ENCODE measurements at places on chromosomes 16 and 17.

DNA sequence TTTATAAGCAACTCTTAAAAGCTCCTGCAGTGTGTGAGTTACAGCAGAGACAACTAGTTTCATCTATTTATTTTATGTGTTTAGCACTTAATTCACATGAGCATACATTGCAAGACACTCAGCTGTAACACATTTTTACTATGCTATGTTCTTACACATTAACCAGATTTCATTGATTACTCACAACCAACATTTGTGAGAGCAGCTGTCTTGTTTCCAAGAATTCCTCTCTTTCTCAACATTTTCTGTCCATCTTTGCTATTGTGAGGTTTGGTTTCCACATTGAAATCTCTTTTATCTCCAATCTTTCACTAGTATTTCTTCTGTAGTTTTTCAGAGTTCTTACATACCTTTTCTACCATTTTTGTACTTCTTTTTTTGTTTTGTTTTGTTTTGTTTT, 51.2 kb downstream of the COPRS start:
- no peak for DNase-seq

DNA sequence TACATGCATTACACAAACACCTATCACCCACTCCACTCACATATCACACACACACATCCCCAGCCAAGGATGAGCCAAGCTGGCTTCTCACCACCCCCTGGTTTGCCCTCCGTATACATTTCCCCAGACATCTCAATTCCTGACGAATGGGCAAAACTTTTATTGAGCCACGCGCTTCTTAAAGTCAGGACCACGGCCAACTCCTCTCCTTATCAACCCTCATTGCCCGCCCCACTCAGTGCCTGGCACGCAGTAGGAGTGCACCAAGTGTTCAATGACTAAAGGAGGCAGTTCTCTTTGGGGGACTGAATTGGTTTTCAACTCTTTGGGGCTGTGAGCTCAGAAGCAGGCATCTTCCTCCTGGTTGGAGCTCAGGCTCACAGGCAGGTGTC, 22.5 kb upstream of the C16orf78 start:
- DNase-seq, result no peak

DNA sequence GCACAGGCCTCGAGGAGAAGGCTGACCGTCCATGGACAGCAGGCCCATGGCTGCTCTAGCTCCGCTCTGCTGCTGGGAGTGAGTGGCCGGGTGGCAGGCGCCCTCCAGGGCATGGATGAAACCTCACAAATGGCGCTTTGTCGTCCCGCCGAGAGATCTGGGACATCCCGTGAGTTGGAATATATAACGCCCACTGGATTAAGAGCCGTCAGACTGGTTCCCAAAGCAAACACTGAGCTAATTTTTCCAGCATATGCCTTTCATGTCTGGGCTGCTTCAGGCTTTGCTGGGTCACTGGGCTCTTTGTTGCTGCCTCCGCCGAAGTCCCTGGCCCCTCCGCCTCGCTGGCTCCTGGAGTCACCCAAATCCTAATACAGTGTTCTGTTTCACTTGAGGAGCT, 266.3 kb downstream of the FOXL1 start:
- peak; percentile 73 for DNase-seq

DNA sequence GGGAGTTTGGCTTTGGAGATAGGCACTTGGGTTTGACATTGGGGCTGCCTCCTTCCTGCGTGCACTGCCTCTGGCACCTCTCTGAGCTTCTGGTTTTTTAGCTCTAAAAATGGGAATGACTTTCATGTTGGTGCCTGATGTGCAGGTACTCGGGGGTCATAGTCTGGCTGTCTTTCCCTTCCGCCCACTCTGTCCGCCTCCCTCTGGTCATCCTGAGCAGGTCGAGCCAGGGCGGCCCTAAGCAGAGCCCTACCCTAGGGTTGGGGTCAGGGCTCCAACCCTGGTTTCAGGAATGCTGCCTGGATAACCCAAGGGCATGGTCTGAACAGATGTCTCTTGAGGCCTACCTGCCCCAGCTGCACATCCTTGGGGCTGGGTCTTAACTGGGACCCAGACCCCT, 64.8 kb downstream of the CMIP start:
- DNase-seq, result no peak

DNA sequence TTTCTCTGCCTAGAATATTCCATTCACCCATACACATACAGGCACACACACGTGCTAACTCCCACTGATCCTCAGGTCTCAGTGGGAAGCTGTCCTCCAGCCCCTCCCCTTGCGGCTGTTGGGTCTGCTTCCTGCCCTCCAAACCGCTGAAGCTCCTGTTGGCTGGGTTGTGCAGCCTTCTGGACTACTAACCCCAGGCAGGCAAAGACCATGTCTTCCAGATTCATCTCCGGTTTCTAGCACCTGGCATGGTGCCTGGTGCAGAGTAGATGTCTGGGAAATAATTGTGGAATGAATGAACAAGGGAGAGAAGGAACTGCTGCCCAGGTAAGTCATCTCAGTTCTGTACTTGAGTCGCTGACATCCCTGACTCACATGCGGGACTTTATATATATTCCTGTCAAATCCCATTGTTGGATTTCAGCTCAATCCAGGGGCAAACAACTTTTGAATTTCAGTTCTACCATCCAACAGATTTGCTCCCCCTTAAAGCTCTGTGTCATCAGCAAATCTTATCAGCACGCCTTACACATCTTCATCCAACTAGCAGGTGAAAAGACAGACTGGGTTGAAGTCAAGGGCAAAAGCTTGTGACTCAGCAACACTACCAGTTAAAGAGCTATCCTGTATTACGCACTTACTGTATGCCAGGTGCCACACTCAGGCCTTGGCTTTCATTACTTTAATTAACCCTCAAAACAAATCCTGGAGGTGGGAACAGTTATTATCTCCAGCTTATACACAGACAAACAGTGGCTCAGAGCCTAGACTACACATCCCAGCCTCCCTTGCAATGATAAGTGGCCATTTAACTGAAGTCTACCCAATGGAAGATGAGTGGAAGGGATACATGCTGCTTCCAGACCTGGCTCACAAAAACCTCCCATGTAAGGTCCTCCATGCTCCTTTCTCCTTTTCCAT, 51.1 kb downstream of the SRCIN1 start:
- peak; percentile 37 for DNase-seq

DNA sequence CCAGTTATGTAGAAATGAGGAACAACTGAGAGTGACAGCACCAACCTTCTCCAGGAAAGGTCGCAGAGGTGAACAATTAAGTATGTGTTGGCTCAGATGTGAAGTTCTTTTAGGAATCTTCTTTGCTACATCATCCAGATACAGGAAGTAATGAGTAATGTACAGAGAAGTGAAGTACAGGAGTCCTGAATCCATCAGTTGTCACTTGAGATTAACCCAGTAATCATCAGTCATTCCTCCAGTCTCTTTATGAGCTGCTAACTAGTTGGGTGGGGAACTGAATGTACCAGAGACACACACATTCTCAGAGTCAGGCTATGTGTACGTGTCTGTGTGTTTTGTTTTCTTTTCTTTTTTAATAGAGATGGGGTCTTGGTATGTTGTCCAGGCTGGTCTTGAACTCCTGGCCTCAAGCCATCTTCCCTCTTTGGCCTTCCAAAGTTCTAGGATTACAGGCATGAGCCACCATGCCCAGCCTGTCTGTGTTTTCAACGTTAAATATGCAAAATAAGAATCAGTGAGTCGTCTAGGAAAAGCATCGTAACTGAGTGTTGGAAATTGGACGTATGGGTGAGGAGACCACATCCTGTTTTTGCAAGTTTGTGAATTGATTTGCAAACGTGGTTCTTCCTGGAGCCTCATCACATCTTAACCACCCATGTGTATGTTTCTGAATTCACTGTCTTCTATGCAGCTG, 19.9 kb downstream of the ZNF200 start:
- no peak for DNase-seq

- peak; percentile 35 for DNase-seq
Measured at GRCh38 chr16:26129997-26130396, 438.2 kb downstream of the HS3ST4 start.

DNA sequence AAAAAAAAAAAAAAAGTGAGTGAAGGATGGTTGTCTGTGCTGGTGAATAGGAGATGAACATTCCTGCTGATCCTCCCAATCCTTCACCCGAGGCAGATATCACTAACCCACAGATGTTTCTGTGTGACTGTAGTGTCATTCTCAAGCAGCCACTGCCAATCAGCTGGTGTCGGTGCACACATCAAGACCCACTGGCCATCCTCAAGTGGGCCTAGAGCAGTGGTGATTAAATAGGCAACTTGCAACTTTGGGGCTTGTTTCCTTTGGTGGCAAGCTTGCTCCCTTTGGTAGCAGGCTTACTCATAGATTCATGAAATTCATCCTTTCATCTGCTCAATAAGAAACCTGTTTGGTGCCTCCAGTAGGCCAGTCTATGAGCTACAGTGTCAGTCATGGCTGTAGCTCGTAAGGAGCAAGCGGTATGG, 51.1 kb upstream of the LGALS9 start:
- DNase-seq, result no peak

DNA sequence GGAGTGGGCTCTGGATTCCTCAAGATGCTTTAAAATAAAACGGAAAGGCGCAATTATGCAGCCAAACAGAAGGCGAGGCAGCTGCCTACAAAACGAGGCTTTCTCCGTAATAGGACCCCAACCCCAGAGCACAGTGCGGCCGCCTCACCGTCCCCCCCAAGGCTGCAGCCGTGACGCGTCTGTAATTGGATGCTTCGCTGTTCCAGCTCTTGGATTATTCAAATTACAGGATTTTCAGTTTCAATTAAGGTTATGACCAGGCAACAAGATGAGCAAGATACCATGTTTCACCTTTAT, 37.3 kb upstream of the ABR start:
- DNase-seq, result no peak
